DMS153 (cell line): ENCODE measurements at places on chromosomes 1 and 21.

DNA sequence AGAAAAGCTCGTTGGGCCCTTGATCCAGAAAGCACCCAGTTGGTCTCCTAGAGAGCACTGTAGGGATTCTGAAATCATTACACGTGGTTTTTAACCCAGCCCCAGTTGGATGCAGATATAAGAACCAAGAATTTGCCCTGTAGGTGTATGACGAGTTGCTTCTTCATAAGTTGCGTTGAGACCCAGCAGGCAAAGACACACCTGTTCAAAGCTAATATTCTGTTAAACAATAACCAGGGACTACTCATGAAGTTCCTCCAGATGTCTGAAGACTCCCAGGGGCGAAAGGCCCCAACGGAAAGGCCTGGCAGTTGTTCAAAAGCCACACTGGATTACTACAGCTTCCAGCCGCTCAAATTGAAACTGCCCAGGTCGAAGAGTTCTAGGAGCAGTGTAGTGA, 88.6 kb upstream of the HNRNPU start:
- DNase-seq = no peak

DNA sequence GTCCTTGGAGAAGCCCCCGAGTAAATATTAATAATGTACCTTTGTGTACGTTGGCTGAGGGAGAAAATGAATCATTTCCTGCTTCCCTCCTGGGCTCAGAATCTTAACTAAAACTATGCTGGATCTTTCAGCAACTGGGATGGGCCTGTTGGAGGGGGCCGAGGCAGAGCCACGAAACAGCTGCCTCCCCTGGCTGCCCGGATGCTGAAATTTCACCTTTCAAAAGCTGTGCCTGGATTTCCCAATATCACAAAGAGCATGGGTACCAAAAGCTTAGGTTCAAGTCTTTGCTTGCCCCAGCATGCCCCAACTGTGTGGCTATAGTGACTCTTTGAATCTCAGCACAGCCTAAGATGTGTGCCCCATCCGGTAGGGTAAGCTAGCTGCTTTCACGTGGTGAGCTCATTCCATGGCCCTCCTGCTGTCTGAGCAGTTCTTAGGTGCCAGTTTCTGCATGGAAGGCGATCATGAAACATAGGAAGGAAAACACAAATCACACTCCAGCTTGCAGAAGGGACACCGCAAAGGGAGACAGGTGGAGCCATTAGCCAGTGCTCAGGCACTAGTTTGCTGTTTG, 473.5 kb downstream of the PTPRU start:
- peak; percentile 89 for DNase-seq

- DNase-seq = no peak
Measured at GRCh38 chr1:206784471-206784903, 12.2 kb upstream of the IL10 start.

- no peak for DNase-seq
Measured at GRCh38 chr1:53653200-53653575, 85.8 kb downstream of the GLIS1 start.

GRCh38 chr1:72283022-72283306, 625 bp upstream of the NEGR1 start:
- DNase-seq = peak; percentile 71

DNA sequence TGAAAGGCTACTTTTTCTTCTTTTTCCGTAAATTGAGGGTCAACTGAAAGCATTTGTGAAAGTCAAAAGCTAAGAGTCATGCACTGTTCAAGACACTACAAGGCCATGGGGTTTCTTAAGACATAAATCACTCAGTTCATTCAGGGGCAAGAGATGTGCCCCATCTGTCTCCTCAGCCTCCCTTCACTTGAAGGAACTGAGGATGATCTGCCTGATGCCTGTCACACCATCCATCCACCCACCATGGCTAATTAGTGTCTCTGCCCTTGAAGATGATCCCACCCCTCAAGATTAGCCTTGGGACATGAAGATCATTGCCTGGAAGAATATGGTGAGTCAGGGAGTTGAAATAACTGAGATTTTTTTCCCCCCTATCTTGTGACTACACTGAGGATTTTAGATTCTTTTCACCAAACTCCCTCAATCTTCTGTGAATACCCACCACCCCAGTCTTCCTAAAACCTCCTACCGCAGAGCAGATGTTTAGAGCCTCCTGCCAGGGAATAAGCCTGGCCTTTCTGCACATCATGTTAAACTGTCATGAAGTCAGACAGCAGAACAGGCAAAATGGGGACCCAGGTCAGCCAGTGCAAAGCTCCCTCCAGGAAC, 88.6 kb upstream of the LMO4 start:
- no peak for DNase-seq

GRCh38 chr1:3056641-3057040, 12.4 kb upstream of the PRDM16 start:
- no peak for DNase-seq

GRCh38 chr1:72119491-72119890, 162.8 kb downstream of the NEGR1 start:
- no peak for DNase-seq

DNA sequence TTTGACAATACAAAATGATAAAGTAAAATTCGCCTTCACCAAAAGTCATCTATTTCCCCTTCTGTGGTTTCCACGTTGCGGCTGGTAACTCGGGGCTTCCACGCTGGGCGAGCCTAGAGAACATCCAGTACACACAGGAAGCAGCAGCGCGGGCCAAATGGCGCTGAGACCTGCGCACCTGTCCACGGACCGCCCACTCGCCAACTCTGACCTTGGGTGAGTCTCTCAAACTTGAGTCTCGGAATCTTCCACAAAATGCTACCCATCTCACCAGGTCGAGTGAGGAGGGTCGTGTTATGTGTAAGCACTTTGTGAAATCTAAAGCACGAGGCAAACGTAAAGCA, 820 bp upstream of the TTF2 start:
- peak; percentile 55 for DNase-seq

DNA sequence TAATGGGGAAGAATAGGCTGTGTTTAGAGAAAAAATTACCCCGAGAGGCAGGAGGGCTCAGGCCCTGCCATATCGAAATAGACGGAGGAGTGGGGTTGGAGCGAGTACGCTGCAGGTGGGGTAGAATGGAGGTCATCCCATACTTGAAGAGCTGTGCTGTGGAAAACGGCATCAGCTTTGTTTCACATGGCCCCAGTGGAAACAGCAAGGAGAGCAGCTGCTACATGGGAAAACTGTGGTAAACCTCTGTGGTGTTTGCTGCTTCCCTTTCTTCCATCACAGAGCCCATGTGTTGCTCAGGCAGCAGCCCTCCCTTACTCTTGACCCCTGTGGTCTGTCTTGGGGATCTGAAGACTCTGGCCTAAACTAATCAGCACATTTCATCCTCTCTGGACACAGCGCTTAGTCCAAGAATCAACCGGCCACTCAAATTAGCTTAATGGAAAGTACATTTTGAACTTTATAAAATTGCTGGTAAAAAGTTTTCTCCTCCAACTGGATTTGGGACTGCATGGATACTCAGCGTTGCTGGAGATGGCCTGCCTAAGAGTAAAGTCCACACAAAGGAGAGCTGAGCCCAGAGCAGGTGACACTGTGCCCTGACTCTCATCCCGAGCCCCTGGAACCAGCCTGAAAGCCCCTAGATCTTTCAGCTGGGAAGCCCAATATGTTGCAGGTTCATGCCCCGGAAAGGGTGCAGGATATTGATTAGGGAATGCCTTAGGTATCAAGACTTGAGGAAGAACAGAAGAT, 127.1 kb upstream of the GADD45A start:
- no peak for DNase-seq

DNA sequence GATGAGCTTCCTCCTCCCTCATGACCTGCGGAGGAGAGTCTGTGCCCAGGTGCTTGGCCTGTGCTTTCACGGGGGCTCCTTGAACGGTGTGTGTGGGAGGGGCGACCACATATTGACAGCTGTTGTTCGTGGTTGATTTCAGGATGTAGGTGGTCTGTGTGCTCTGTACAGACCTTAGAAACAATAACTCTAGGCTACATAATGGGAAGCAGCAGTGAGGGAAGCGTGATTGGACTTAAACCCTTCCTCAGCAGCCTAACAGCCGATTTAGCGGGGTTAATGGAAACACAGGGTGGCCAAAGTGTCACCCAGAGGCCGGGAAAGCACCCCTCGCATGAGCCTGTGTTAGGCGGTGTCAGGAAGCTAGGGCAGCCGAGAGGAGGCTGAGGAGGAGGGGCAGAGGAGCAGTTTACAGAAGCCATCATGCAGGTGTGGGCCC, 56.0 kb downstream of the TBCE start:
- DNase-seq = no peak

DNA sequence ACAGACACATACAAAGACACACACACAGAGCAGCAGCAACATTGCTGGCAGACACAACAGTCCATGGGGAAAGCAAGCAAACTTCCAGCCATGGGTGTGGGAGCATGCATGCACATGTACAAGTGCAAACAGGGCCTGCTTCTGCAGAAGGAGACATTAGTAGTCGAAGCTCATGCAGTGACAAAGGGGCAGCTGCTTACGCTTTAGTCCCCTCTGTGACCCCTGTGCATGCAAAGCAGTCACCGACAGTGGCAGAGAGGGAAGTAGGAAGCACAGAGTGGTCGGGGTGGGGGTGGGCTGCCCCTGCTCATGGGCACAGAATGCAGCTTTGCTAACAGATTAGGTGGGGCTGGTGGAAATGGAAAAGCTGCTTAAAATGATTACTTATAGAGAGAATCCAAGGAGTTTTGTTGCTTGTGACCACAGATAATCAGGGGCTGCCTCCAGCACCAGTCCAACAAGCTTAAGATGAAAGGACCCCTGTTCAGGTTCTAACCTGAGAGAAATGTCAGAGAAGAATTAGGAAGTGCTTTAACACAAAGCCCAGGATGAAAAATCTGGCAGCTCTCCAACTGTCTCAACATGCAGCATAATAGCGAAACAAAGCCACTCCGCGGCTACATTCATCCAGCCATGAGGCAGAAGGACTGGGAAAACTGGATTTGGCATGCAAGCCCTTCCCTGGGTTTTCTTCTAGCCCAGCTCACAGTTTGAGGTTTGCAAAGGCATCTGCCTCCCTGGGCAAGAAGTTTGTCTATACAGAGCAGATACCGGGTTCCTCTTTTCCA, 378.9 kb downstream of the KCNH1 start:
- peak; percentile 97 for DNase-seq

GRCh38 chr1:199399996-199400724, 627.4 kb upstream of the NR5A2 start:
- DNase-seq = no peak

- DNase-seq = no peak
Measured at GRCh38 chr1:198443365-198444233, 96.9 kb downstream of the ATP6V1G3 start.

- DNase-seq = no peak
Measured at GRCh38 chr1:191913260-191913977, 244.8 kb upstream of the RGS18 start.

- no peak for DNase-seq
Measured at GRCh38 chr1:219741011-219741970, 128.4 kb upstream of the ZC3H11B start.

GRCh38 chr1:118987468-118988185, 516 bp downstream of the TBX15 start:
- no peak for DNase-seq

DNA sequence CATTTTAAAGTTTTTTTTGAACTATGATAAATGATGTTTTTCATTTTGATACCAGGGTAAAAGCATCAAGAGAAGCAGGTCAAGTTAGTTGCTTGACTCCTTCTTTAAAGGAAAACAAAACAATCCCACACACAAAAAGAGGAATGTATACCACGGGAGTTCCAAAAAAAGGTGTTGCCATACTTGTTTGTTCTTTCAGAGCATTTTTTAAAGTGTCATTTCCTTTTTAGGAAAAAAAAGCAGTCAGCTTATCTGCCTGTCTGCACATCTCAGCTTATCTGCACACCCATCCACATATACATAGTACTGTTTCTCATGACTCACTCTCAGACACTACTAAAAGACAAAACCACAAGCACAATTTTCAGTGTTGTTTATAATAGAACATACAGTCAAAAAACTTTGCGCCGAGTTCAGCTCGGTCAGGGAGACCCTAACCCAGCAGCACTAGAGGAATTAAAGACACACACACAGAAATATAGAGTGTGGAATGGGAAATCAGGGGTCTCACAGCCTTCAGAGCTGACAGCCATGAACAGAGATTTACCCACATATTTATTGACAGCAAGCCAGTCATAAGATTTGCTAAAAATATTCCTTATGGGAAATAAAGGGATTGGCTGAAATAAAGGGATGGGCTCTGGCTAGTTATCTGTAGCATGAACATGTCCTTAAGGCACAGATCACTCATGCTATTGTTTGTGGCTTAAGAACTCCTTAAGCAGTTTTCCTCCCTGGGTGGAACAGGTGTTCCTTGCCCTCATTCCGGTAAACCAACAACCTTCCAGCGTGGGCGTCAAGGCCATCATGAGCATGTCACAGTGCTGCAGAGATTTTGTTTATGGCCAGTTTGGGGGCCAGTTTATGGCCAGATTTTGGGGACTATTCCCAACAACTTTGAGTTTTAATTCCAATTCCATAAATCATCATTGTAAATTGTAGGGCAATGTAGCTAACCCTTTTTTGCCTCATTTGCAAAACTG, 11.4 kb upstream of the MNDA start:
- DNase-seq = no peak

DNA sequence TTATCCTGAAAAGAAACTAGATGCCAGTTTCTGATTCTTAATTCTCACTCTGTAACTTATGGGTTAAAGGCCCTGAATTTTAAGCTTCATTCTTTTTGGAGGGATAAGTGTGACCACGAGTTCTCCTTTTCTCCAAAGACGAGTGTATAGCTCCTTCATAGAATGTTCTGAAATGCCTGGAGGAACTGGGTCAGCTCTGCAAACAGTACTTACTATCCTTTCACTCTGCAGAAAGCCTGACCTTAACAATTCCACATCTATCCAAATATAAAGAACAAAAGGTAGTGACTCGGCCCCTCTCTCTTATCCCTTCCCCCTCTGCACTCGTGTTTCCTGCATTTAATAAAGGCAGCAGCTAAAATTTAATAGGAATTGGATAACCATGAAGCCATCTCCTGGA, 150.5 kb downstream of the LYPLAL1 start:
- no peak for DNase-seq

GRCh38 chr1:205446828-205447227, 9.0 kb downstream of the BLACAT1 start:
- no peak for DNase-seq

- DNase-seq = no peak
Measured at GRCh38 chr1:226697929-226698544, 41.0 kb downstream of the ITPKB start.
